Hepatocyte (in vitro differentiated cells): ENCODE measurements at places on chromosomes 13 and 19. TPM values are rescaled to one million over a fixed set of nuclear protein-coding genes. Genes with fewer than 3 reads are reported as not detected.

- H3K27me3 ChIP-seq: no peaks in the 10 kb centered on the region
- H3K4me1 ChIP-seq: no peaks in the 10 kb centered on the region
- no peak for DNase-seq
- no peaks in the 10 kb centered on the region for H3K36me3 ChIP-seq
- no peak overlapping the region for H3K27ac ChIP-seq
These were observed 18.0 kb downstream of the KLK4 start for GRCh38 chr19:50893047-50893736.

DNA sequence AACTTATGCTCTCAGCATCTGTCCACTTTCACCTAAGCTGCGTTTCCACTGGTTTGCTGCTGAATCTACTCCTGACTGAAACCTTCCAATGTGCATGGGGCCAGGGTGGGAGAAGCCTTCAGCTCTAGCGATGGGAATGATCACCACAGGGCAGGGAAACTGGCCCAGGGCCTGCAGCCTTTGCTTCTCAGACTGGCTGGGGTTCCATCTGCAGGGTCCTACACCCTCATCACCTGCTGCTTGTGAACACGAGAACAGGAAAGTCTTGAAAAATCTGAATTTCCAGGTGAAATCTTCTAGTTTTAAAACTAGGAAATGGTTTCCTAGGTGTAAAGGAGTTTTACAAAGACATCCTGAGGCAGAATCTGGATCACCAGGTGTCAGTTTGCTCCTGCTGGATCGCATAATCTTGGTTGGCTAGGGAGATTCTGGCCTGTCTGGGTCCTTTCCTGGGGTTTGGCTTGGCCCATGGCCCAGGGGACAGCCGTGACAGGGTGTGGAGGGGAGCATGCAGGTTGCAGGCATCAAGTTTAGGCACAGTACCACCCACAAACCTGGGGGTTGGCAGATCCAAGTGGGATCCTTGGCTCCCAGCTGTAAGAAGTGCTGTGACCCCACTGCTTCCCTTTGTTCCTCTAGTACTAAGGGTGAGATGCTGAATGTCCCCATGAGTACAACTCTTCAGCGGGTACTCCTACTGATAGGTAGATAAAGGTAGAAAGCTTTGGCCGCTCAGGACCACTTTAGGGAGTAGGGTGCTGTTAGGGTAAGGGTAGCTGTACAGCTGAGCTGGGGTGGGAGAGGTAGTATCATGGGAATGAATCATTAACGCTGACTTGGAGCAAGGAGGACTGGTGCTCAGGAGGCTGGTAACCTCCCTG is 1.8 kb upstream of the UBE2M start:
- peak overlapping the region; percentile 23 for H3K4me3 ChIP-seq
- no peaks in the 10 kb centered on the region for H3K27me3 ChIP-seq
- H3K27ac ChIP-seq: peak overlapping the region; percentile 98
- H3K4me1 ChIP-seq: peaks cover 16% of the 10 kb centered on the region

COG6 gene
- 37.0 and 37.3 TPM in 2 replicates for total RNA-seq

ZNF221 gene
- total RNA-seq: 7.1 and 8.2 TPM in 2 replicates

LENG9 gene
- 3.1 and 7.9 TPM in 2 replicates for total RNA-seq

GRCh38 chr19:3276341-3276799 is 51.9 kb downstream of the CELF5 start:
- no peaks in the 10 kb centered on the region for H3K36me3 ChIP-seq
- H3K27me3 ChIP-seq: peaks cover 9% of the 10 kb centered on the region
- H3K27ac ChIP-seq: no peak overlapping the region
- peaks cover 2% of the 10 kb centered on the region for H3K4me1 ChIP-seq
- DNase-seq: peak; percentile 72

GRCh38 chr13:37392389-37392788 is 206.2 kb downstream of the POSTN start:
- H3K27ac ChIP-seq: no peak overlapping the region
- no peak overlapping the region for H3K4me3 ChIP-seq
- no peak for DNase-seq
- H3K4me1 ChIP-seq: no peaks in the 10 kb centered on the region

RASL11A gene
- 15.3 and 18.8 TPM in 2 replicates for total RNA-seq

DNA sequence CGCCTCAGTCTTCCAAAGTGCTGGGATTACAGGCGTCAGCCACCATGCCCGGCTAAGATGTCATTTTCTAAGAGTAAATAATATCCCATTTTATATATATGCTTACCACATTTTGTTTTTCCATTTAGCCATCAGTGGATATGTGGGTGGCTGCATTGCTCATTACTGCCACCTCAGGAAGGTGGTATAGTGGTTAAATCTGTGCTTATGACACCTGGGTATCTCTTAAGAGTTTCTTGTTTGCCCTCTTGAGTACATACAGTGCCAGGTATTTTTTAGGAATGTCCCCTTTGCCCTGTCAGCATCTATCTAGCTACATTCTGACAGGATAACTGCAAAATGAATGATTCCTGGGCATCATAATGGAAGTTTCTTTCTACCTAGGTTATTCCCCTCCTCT is 14.6 kb downstream of the ZNF69 start:
- no peak overlapping the region for H3K27ac ChIP-seq
- peaks cover 32% of the 10 kb centered on the region for H3K36me3 ChIP-seq
- H3K4me1 ChIP-seq: no peaks in the 10 kb centered on the region
- no peaks in the 10 kb centered on the region for H3K27me3 ChIP-seq
- no peak overlapping the region for H3K4me3 ChIP-seq
- DNase-seq: no peak

- DNase-seq: no peak
- no peak overlapping the region for H3K4me3 ChIP-seq
- no peaks in the 10 kb centered on the region for H3K4me1 ChIP-seq
- no peak overlapping the region for H3K27ac ChIP-seq
- no peaks in the 10 kb centered on the region for H3K36me3 ChIP-seq
These were observed 291.0 kb downstream of the DLEU7 start for GRCh38 chr13:50552424-50552966.

DNA sequence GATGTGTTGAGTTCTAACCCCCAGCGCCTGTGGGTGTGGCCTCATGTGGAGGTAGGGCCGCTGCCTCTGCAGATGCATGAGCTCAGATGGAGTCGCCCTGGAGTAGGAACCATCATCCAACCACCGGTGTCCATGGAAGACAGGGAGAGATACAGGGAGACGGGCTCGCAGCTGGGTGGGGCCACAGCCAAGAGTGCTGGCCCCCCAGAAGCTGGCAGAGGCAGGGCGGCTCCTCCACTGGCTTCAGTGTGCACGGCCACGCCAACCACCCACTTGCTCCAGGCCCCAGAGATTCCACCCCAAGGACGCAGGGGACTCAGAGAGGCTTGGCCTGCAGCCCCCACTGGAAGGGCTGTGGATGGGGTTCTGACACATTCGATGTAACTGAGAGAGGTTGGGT is 5.4 kb upstream of the MCF2L start:
- H3K27ac ChIP-seq: no peak overlapping the region
- DNase-seq: no peak
- H3K27me3 ChIP-seq: no peaks in the 10 kb centered on the region
- H3K4me1 ChIP-seq: peaks cover 3% of the 10 kb centered on the region
- H3K4me3 ChIP-seq: no peak overlapping the region

KLK2 gene
- not detected in 2 replicates for total RNA-seq

- DNase-seq: peak; percentile 68
- H3K36me3 ChIP-seq: no peaks in the 10 kb centered on the region
- no peak overlapping the region for H3K4me3 ChIP-seq
- H3K27me3 ChIP-seq: no peaks in the 10 kb centered on the region
These were observed 9.7 kb upstream of the LENG8 start for GRCh38 chr19:54439174-54439851.

- H3K36me3 ChIP-seq: no peaks in the 10 kb centered on the region
- no peak overlapping the region for H3K4me3 ChIP-seq
- no peak overlapping the region for H3K27ac ChIP-seq
- peak; percentile 48 for DNase-seq
- H3K4me1 ChIP-seq: peaks cover 33% of the 10 kb centered on the region
These were observed 18.1 kb upstream of the GTF3A start for GRCh38 chr13:27406178-27406939.

GRCh38 chr13:23129331-23129730 is 51.4 kb upstream of the SGCG start:
- no peaks in the 10 kb centered on the region for H3K36me3 ChIP-seq
- H3K27me3 ChIP-seq: no peaks in the 10 kb centered on the region
- DNase-seq: no peak

DNA sequence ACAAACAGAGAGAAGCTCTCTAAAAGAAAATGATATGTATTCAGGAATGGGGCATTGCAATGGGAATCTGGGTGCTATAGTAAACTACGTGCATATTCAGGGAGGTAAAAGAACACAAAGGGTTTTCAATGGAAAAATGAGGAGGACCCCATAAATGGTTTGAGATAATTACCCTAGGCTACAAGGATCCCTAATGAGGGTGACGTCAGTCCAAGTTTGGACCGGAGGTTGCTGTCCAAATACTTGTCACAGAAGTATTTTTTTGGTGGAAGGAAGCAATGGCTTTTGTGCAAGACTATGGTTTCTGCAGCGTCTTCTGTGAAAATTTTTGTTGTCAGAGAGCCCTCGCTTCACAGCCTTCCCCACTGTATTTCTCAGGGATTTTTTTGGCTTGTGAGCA is 995 bp upstream of the CEACAM18 start:
- DNase-seq: no peak
- H3K4me1 ChIP-seq: peaks cover 5% of the 10 kb centered on the region
- H3K36me3 ChIP-seq: no peaks in the 10 kb centered on the region
- no peak overlapping the region for H3K4me3 ChIP-seq
- peak overlapping the region; percentile 40 for H3K27ac ChIP-seq

DNA sequence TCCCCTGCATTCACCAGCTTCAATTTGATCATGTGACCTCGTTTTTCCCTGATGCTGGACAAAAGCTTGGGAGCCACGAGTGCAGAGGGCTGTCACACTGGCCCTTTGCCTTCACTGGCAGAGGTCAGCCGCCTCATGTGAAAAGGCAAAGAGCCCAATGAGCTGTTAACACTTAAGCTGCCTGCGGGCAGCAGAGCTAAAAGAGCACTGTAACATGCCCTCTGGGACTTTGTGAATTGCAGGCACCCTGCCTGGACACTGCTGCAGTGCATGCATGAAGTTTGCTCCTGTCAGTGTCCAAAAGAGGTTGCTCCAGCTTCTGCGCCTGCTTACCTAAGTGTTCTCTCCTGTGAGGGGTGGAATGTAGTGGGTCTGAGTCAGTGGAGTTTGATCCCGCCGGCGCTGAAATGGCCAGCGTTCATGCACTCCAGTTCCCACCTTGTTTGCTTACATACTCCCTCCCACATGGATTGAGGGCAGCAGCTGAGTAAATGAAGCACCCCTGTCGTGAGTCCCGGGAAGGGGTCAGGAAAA is 193.7 kb downstream of the RFC3 start:
- no peak overlapping the region for H3K4me3 ChIP-seq
- peak overlapping the region; percentile 39 for H3K27ac ChIP-seq
- no peaks in the 10 kb centered on the region for H3K27me3 ChIP-seq
- no peaks in the 10 kb centered on the region for H3K36me3 ChIP-seq

- H3K4me1 ChIP-seq: no peaks in the 10 kb centered on the region
- H3K27ac ChIP-seq: no peak overlapping the region
- H3K4me3 ChIP-seq: no peak overlapping the region
- no peaks in the 10 kb centered on the region for H3K36me3 ChIP-seq
- no peak for DNase-seq
- H3K27me3 ChIP-seq: no peaks in the 10 kb centered on the region
These were observed 302.7 kb downstream of the DNAJC15 start for GRCh38 chr13:43326100-43326499.

- DNase-seq: peak; percentile 37
- H3K4me3 ChIP-seq: no peak overlapping the region
- H3K36me3 ChIP-seq: no peaks in the 10 kb centered on the region
- H3K27ac ChIP-seq: no peak overlapping the region
- H3K4me1 ChIP-seq: peaks cover 6% of the 10 kb centered on the region
- H3K27me3 ChIP-seq: no peaks in the 10 kb centered on the region
These were observed 53.0 kb downstream of the EDNRB start for GRCh38 chr13:77865622-77866021.

GRCh38 chr19:35310811-35311465 is 18.0 kb upstream of the CD22 start:
- no peak overlapping the region for H3K4me3 ChIP-seq
- H3K36me3 ChIP-seq: no peaks in the 10 kb centered on the region
- no peak overlapping the region for H3K27ac ChIP-seq
- no peaks in the 10 kb centered on the region for H3K27me3 ChIP-seq

GEMIN7 gene
- 48.8 and 50.7 TPM in 2 replicates for total RNA-seq

FXYD5 gene
- 36.4 and 42.8 TPM in 2 replicates for total RNA-seq

GRCh38 chr13:100738176-100738855 is 63.7 kb upstream of the TMTC4 start:
- no peaks in the 10 kb centered on the region for H3K4me1 ChIP-seq
- H3K27me3 ChIP-seq: no peaks in the 10 kb centered on the region
- no peak overlapping the region for H3K27ac ChIP-seq
- no peaks in the 10 kb centered on the region for H3K36me3 ChIP-seq

DNA sequence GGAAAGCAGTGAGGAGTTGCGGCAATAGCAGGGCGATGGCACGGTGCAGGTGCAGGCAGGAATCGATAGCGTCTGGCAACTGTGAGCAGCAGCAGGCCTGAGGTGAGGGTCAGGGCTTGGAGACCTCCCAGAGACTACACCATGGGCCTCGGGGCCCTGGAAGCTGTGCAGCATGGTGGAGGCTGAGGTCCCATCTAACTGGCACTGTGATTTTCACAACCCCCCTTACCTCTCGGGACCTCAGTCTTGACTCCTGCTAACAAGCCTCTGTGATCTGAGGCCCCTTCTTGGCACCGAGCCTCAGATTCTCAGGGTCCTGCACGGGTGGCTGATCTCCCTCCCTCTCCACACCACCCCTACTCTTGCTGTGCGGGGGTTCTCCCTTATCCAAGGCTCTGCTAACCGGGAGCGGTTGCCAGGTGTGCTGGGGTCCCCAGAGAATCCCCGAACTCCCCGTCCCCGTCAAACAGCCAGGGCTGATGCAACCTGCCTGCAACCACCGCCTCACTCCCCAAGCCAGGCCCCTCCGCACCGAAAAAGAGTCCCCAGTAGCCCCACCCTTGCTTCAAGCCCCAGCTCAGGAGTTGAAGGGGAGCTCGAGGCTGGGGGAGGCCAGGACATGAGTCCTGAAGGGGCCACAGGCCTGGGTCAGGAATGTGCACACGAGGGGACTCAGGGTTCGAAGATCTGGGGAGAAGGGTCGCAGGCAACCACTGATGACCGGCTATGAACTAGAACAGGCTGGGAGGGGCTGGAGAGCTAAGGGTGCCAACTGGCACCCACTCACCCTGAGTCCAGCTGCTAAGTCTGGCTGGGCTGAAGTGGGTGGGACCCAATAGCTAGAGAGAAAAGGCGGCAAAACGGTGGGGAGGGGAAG is 4.8 kb upstream of the ATF5 start:
- no peaks in the 10 kb centered on the region for H3K36me3 ChIP-seq
- no peak for DNase-seq
- no peak overlapping the region for H3K4me3 ChIP-seq
- H3K27me3 ChIP-seq: no peaks in the 10 kb centered on the region

- H3K4me3 ChIP-seq: no peak overlapping the region
- H3K27ac ChIP-seq: no peak overlapping the region
- H3K27me3 ChIP-seq: no peaks in the 10 kb centered on the region
- no peak for DNase-seq
- H3K4me1 ChIP-seq: no peaks in the 10 kb centered on the region
- H3K36me3 ChIP-seq: no peaks in the 10 kb centered on the region
These were observed 10.8 kb downstream of the TMEM38A start for GRCh38 chr19:16671652-16672274.

GRCh38 chr19:58562122-58563033 is 4.0 kb upstream of the UBE2M start:
- H3K4me1 ChIP-seq: peaks cover 8% of the 10 kb centered on the region
- H3K27ac ChIP-seq: no peak overlapping the region
- no peaks in the 10 kb centered on the region for H3K27me3 ChIP-seq

- H3K27ac ChIP-seq: no peak overlapping the region
- H3K36me3 ChIP-seq: no peaks in the 10 kb centered on the region
- H3K4me1 ChIP-seq: no peaks in the 10 kb centered on the region
- DNase-seq: peak; percentile 44
- no peaks in the 10 kb centered on the region for H3K27me3 ChIP-seq
These were observed 151.2 kb downstream of the DIAPH3 start for GRCh38 chr13:60012488-60012887.

ZNF99 gene
- not detected in 2 replicates for total RNA-seq
